NCI-H1930 (cell line): ENCODE measurements at places on chromosomes 2 and 18.

DNA sequence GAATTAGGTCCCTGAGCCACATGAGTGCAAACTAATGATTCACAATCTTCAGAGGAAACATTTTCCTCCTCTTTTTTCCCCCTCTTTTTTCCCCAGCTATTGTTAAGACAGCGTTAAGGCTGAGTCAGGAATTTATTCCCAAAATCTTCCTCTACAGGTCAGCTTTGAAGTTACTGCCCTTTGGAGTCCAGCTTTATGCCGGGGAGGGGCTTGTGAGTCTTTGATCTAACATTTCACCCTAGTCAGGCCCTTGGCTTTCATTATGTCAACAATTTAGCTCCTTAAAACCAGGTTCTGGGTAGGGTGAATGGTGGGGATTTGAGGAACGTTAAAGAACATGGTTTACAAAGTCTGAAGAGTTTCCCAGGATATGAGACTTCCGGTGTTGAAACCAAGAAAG, 91.0 kb upstream of the LYPD1 start:
- no peak for DNase-seq

GRCh38 chr2:45182667-45183295, 173.5 kb upstream of the SIX2 start:
- no peak for DNase-seq

DNA sequence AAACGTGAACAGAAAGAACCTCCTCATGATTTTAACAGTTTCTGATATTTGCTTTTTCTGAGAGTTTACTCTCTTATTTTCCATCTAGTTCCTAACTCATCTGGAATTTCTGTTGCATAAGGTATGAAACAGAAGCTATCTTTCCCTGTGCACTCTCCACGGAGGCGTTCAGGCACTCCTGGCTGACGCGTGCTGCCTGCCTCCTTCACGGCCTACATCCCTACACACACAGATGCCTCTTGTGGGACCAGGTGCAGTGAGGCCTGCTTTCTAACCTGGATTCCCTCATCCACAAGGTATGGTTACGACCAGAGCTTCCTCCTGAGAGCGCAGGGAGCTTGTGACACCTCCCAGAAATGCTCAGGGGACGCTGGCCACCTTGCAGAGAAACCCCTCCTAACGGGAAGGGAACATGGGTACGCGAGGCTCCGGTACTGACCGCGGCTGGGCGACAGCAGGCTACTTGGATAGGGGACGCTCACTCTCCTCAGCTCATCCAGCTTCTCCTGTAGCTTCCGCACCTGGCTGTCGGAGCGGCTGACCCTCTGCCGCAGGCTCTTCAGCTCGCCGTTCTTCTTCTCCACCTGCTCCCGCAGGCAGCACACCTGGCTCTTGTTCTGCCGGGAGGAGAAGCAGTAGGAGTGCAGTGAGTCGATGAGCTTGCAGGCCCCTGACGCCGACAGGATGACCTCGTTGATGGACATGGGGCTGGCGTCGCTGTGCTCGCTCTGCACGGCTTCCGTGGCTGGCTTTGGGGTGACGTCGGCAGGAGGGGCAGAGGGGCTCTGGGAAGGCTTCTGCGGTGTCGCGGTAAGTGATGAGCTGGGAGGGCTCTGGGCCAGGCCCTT, 4.3 kb downstream of the THAP4 start:
- no peak for DNase-seq

- no peak for DNase-seq
Observed at GRCh38 chr2:134002391-134002790, 251.5 kb upstream of the MGAT5 start.

DNA sequence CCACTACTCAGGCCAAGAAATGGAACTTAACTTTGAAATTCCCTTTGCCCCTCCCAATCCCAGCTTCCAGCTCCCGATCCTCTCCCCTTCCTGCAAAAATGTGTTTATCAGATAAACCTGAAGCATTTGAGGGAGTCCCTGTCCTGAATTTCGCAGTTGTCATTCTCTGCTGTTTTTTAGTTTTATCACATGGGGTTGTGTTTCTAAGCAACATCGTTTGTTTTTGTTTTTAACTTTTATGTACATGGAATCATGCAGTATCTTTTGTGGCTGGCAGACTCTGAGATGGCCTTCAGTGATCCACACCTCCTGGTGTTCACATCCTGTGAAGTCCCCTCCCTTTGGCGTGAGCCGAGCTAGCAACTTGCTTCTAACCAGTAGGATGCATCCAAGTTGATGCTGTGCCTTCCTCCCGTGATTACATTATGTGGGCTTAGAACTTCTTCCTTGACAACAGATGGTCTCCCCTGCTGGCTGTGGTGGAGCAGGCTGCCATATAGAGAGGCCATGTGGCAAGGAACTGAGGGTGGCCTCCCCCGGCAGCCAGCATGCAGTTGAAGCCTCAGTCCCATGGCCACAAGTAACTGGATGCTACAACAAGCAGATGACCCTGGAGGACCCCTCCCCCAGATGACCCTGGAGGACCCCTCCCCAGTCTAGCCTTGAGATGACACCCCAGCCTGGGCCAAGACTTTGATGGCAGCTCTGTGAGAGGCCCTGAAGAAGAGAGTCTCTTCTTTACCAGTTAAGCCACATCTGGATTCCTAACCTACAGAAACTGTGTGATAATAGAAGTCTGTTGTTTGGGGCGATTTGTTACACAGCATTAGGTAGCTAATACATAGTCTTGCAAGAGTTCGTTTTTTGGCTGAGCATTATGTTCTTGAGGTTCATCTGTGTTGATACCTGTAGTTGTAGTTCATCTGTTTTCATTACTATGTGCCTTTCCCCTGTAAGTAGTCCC, 27.7 kb downstream of the SH3BP4 start:
- DNase-seq, result no peak

DNA sequence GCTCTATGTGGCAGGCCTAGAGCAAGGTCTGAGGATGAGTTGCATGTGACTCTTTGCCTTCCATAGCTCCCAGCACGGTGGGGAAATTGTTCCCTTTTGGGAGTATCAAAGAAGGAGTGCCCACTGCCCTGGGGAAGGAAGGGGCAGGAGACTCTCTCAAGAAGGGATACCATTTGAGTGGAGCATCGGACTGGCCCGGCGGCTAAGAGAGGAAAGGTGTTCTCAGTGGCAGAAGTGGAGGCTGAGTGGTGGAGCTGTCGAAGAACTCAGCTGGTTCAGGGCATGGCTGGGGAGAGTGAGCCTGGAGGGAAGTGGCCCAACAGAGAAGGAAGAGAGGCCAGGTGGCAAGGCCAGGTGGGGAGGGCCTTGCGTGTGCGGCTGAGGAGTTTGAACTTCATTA, 235.2 kb downstream of the DYSF start:
- DNase-seq, result no peak

DNA sequence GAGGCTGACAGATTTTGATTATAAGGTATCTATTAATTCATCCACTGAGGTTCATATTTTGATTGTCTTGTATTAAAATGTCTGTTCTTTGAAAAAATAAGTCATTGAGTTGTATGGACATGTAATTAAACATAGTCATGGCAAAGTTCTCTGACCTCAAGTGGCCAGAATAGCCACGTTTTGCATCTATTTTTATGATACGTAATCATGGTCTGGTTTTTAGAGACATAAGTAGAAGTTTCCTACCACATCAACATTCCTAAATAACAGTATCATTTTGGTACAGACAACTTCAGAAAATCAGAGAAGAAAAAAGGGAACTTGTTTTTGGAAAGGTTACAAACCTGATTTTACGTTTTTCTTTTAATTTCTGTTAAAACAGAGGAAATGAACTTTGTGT, 47.6 kb downstream of the COL5A2 start:
- DNase-seq, result no peak

DNA sequence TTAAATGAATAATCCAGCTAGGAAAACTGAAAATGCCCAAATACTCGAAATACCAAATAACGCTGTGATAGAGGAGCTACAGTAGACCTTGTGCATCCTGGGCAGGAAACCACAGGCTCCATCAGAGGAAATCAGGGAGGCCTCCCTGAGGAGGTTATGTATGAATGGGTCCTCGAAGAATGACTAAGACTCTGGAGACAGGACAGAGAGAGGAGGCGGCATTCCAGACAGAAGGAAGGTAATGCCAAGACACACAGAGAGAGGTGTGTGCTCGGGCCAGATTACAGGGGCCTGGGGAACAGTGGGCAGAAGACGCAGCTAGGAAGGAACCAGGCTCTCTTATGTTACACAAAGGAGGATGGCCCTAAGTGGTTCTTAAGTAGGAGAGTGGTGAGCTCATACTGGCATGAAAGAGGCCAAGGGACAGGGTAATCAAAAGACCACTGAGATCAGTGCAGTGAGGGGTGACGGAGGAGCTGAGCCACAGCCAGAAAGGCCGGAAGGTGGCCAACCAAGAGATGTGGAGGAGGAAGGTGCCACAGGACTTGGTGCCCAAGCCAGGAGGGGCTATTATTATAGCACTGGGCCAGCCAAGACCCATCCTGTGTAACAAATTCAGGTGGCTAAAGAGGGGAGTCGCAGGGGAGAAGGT, 9.9 kb downstream of the ST3GAL5 start:
- no peak for DNase-seq

- no peak for DNase-seq
Observed at GRCh38 chr2:70808983-70809958, 11.1 kb downstream of the CLEC4F start.

- no peak for DNase-seq
Observed at GRCh38 chr2:191023235-191023679, 9.3 kb upstream of the STAT1 start.

DNA sequence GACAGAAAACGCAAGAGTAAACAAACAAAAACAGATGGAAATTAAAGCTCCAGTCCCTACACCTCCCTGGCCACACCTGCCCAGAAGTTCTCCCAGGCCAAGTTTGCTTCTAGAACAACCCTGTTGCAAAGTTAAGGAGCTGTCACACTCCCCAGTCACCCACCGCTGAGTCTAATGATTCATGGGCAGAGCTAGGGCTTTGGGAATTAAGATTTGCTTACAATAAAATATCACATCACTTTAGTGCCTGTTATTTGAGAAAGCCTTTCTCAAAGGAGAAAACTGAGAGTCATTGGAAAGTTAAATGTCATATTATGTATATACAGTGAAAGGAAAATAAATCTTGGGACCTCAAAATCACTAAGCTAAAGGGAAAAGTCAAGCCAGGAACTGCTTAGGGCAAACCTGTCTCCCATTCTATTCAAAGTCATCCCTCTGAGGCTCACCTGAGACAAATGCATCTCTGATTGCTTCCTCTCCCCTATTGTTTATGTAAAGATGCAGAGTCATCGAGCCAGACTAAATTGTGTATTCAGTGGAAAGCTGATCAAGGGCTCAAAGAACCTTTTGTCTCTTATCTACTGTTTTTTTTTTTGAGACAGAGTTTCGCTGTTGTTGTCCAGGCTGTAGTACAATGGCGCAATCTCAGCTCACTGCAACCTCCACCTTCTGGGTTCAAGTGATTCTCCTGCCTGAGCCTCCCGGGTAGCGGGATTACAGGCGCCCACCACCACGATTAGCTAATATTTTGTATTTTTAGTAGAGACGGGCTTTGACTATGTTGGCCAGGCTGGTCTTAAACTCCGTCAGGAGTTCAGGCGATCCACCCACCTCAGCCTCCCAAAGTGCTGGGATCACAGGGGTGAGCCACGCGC, 2.8 kb downstream of the CRYGB start:
- no peak for DNase-seq

DNA sequence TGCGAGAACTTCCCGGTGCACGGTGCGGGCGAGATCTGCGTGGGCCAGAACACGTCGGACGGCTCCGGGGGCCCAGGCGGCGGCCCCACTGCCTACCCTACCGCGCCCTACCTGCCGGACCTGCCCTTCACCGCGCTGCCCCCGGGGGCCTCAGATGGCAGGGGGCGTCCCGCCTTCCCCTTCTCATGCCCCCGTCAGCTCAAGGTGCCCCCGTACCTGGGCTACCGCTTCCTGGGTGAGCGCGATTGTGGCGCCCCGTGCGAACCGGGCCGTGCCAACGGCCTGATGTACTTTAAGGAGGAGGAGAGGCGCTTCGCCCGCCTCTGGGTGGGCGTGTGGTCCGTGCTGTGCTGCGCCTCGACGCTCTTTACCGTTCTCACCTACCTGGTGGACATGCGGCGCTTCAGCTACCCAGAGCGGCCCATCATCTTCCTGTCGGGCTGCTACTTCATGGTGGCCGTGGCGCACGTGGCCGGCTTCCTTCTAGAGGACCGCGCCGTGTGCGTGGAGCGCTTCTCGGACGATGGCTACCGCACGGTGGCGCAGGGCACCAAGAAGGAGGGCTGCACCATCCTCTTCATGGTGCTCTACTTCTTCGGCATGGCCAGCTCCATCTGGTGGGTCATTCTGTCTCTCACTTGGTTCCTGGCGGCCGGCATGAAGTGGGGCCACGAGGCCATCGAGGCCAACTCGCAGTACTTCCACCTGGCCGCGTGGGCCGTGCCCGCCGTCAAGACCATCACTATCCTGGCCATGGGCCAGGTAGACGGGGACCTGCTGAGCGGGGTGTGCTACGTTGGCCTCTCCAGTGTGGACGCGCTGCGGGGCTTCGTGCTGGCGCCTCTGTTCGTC, 1.7 kb downstream of the FZD7 start:
- DNase-seq, result no peak

DNA sequence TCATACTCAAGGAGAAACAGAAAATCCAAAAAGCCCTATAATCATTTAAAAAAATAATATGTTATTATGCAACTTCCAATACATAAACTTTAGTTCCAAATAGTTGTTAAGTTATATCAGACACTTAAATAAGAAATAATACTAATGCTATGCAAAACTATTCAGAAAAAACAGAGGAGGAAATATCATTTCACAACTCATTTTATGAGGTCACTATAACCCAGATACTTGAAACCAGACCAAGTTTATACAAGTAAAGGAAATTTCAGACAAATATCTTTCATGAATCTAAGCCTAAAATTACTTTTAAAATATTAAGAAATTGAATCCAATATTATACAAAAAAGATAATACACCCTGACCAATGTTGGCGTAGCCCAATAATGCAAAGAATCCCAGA, 260.8 kb downstream of the CD226 start:
- no peak for DNase-seq

DNA sequence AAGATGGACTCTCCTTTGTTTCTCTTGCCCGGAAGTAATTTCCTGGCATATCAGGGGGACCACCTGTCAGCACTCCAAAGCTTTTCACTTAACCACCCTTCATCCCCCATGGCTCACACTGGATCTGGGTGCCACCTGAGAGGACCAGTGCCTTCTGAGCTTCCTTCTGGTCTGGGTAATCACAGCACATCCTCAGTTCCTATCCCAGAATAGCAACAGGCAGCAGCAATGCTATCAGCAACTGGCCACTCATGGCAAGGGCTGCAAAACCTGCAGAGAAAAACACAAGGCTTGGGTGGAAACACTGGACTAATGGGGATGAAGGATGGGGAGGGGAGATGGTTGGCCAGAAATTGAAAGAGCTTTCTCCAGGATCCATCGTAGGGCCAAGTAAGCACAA, 59.9 kb upstream of the STPG4 start:
- DNase-seq, result no peak

DNA sequence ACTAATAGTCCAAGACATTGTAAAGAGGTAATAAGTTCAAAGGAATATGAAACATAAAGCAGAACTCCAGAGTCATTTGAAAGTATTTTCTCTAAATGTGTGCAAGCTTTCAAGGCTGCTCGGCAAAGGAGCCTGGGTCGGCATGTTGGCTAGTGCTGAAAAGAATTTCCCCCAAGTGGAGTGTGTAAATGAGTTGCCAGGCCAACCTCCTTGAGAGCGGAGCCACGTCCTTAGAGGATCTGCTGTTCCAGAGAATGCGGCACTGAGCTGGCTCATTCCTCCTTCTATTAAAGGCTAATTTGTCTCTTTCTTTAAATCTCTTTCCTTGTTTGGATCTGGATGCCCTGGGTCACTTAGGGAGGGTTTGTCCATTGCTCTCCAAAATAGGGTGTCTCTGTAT, 127.5 kb downstream of the RDH14 start:
- no peak for DNase-seq

GRCh38 chr2:23385748-23386338, 864 bp downstream of the KLHL29 start:
- no peak for DNase-seq

- no peak for DNase-seq
Observed at GRCh38 chr2:39558906-39559305, 106.8 kb upstream of the TMEM178A start.
